ENCODE measurements at places on chromosomes 5 and 9.

DNA sequence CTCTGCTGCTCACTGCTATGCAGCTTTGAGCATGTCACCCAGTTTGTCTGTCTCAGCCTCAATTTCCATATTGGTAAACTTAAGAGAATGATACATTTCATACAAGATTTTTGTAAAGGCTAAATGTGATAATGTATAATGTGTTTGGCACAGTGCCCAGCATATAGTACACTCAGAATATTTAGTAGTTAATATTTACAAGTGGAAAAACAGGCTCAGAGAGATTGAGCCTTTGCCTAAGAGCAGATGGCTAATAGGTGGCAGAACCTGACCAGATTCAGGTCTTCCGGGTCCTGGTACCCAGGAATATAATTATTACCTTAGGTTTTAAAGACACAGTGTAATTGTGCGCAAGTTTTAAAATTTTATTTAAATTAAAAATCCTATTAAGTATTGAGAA is 46.8 kb upstream of the KIAA1958 start:
- no peak for DNase-seq

DNA sequence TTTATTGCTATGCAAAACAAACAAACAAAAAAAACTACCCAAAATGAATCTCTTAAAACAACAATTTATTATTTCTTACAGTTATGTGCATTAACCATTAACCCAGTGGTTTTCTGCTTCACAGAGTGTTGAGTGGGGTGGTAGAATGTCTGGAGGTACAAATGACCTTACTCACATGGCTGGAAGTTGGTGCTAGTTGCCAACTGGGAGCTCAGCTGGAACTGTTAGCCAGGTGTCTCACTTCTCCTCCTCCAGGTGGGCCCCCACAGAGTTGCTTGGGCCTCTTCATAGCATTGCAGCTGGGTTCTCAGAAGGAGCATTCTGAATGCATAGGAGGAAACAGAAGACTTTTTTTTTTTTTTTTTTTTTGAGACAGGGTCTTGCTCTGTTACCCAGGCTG is 10.5 kb upstream of the B4GALT1 start:
- DNase-seq, result no peak

- DNase-seq, result no peak
Measured at GRCh38 chr5:146521403-146522106, 5.6 kb upstream of the GPR151 start.

DNA sequence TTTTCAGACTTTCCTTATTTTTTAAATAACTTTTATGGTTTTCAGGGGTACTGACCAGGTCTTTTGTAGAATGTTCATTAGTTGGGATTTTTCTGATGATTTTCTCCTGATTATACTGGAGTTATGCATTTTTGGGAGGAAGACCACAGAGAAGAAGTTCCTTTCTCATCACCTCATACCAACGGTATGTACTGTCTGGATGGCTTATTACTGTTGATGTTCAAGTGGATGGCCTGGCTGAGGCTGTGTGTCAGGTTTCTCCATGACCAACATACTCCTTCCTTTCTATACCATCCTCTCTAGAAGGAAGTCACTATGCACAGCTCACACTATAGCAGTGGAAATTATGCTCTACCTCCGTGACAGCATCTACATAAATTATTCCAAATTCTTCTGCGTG is 71.1 kb upstream of the NR3C1 start:
- DNase-seq, result no peak

- DNase-seq, result peak; percentile 81
Measured at GRCh38 chr5:174327317-174327864, 281.9 kb downstream of the NSG2 start.

DNA sequence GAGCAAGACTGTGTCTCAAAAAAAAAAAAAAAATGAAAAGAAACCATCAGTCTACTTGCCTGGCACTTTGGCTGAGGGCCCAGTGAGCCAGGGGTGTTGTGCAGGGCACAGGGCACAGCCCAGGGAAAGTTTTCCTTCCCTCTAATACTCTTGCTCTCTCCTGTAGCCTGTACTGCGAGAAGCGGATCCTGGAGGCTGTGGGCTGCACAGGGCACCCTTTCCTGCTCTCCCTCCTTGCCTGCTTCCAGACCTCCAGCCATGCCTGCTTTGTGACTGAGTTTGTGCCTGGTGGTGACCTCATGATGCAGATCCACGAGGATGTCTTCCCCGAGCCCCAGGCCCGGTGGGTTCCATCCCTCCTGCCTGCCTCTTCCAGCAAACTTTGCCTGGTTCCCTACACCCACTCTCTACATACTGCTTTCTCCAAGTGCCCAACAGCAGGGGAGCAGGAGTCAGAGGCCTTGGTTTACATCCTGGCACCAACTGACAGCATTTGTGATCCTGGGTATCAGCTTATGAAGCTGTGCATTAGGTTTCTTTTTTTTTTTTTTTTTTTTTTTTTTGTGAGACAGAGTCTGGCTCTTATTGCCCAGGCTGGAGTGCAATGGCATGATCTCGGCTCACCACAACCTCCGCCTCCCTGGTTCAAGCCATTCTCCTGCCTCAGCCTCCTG is 7.2 kb downstream of the ZDHHC12 start:
- no peak for DNase-seq

Data from GDM1 (cell line).